CD4-positive, alpha-beta T cell treated with Interleukin-2 at 100 ng/mL for 4 hours (primary cell): ENCODE measurements at places on chromosomes 12 and 14.

GRCh38 chr14:78188882-78189281 lies 18.7 kb downstream of the NRXN3 start:
- DNase-seq: no peak

- no peak for DNase-seq
Measured at GRCh38 chr12:57895389-57896114, 45.8 kb upstream of the ATP23 start.

- DNase-seq: peak; percentile 45
Measured at GRCh38 chr12:117875744-117876435, 92.9 kb downstream of the KSR2 start.

GRCh38 chr14:99718811-99719192 lies 34.7 kb downstream of the CYP46A1 start:
- no peak for DNase-seq

- DNase-seq: no peak
Measured at GRCh38 chr14:103071544-103072251, 12.3 kb upstream of the LBHD2 start.

- no peak for DNase-seq
Measured at GRCh38 chr14:94547151-94547680, 14.0 kb upstream of the SERPINA4 start.

DNA sequence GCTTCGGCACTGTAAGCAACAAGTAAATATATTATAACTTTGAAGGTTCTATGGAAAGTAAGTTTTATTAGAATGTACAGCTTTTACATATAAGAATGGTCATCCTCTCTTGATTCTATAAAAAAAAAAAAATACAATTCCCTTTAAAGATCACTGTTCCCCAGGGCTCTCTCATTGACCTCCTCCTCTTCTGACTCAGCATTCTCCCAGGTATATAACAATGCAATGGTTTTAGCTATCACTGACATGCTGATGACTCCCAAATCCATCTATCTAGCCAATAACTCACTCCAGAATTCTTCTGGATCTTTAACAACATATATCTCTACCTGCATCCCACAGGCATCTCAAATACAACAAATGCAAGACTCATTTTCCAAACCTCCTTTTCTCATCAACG lies 62.7 kb downstream of the EEA1 start:
- no peak for DNase-seq
